GM23338 (cell line): ENCODE measurements at places on chromosomes 4 and X. TPM values are rescaled to one million over a fixed set of nuclear protein-coding genes. Genes with fewer than 3 reads are reported as not detected.

The TEX13D gene
- polyA plus RNA-seq: not detected in 2 replicates

The CXCL11 gene
- 0.54 and 0.81 TPM in 2 replicates for polyA plus RNA-seq

The CSN1S1 gene
- 0.21 TPM in 1 of 2 replicates, not detected in the other for polyA plus RNA-seq

The HTN3 gene
- not detected in 2 replicates for polyA plus RNA-seq

The TDO2 gene
- polyA plus RNA-seq: not detected in 2 replicates

The DCTD gene
- polyA plus RNA-seq: 40.0 and 40.3 TPM in 2 replicates

The CACNA1F gene
- polyA plus RNA-seq: 0.23 and 0.44 TPM in 2 replicates

The GPC3 gene
- 34.3 and 36.8 TPM in 2 replicates for polyA plus RNA-seq

The TBC1D8B gene
- 4.0 and 5.5 TPM in 2 replicates for polyA plus RNA-seq

The ITIH6 gene
- polyA plus RNA-seq: not detected in 2 replicates

The OTUD5 gene
- 23.5 and 28.7 TPM in 2 replicates for polyA plus RNA-seq

The ANAPC4 gene
- polyA plus RNA-seq: 25.0 and 34.3 TPM in 2 replicates
